Stimulated activated CD4-positive, alpha-beta T cell treated with anti-CD3 and anti-CD28 coated beads, Interleukin-4, amount 100 ng/mL, for 24 hours (primary cell): ENCODE measurements at places on chromosomes 6 and 20.

DNA sequence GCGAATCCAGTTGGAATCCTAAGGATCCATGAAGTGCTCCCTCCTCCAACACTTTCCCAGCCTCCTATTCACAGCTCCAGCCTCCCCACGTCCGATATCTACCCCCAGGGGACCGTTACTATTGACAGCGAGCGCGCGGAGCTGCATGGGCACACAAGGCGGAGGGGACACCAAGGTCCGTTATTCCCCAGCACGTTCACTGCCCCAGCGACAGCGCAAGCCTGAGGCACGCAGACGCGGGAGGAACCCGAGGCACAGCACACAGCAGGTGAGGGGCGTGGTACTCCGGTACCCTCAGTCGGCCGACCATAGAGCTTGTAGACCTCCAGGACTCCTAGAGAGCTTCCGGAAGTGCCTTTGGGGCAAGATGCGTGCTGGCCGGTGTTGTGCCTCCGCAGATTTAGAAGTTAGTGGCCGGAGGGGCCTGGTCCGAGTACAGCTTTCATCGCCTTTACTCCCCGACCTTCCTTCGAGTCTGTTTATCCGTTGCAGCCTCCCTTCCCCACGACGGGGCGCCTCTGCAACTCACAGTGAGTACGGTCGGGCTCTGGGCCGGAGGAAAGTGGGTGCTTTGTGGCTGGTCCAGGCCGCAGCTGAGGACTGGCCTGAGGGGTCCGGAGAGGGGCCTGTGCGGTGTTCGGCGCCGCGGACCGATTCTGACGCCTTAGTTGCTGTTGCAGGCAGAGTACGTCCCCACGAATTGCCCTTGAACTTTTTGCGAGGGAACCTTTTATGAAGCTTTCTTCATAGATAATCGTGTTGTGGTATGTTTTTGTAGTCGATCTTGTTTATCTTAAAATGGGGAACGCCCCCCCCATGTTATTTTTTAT is at the start of gene ZKSCAN8:
ZKSCAN8 (plus strand) TSS at position 384 of the 830 bp plus-strand sequence. CDS start 6,525 bp downstream, outside the sequence.
- DNase-seq, result peak; percentile 83

GRCh38 chr20:62549499-62550086 is 73.8 kb upstream of the GATA5 start:
- DNase-seq, result no peak

GRCh38 chr20:46148313-46149208 is 30.4 kb downstream of the CD40 start:
- no peak for DNase-seq

- DNase-seq, result no peak
Measured at GRCh38 chr6:72999995-73000394, 225.3 kb downstream of the KHDC1L start.

- no peak for DNase-seq
Measured at GRCh38 chr20:50226093-50226974, 35.7 kb downstream of the CEBPB start.

DNA sequence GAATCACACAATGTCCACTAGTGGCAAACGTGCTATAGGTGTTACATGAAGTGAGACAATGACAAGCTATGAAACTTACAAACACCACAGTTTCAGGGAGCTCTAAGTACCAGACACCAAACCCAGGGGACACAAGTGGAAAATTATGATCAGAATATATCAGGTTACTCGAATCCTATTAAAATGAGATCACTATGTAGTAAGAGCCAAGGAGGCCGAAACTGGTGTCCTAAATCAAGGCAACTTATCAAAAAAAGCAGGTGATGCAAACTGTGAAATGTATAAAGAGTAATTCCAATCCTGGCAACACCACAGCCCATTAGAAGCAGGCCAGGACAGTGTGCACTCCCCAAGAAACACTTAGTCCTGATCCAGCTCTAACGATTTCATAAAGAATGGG is 100.3 kb downstream of the ARHGAP18 start:
- DNase-seq, result no peak

DNA sequence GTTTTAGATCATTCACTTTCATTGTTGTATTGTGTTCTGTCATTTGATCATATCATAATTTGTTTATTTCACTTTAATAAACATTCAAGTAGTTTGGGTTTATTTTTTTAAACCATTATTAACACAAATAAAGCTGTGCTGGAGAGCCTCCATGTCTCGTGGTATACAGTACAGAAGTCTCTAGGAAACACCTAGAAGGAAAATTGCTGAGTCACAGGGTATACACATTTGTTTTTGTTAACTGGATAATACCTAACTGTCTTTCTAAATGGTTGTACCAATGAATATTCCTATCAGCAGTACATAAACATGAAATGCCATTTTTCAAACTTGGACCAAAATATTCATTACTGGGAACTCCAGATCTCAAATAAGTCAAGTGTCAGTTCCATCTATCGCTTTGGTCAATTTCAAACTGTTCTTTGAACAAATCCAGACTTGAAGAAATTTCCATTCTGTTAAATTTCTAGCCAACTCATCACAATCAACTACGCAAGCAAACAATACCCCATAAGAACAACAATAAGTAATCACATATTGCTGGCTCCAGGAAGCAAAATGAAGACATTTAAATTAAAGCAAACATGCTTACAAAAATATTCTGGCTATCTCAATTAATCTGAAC is 138.1 kb downstream of the ATXN1 start:
- DNase-seq, result no peak

GRCh38 chr6:146470091-146470770 is 73.4 kb upstream of the RAB32 start:
- no peak for DNase-seq

DNA sequence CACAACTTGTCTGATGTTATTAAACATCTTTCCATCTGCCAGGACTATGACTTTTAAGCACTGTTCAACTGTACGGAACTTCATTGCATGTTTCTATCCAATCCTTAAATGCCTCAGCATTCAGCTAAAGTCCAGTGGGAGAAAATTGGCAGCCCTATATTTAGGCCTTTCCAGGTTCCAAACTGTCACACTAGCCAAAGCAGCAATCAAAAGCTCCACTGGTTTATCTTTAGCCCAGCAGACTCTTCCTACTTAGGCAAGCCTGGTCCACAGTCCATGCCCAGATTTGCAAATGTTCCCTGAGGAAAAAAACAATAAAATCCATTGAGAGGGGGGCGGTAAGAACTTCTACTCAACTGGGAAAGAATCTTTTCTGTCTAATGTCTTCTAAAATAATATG is 349.1 kb upstream of the GJE1 start:
- DNase-seq, result no peak

GRCh38 chr20:41045671-41046070 is 17.0 kb downstream of the TOP1 start:
- no peak for DNase-seq

DNA sequence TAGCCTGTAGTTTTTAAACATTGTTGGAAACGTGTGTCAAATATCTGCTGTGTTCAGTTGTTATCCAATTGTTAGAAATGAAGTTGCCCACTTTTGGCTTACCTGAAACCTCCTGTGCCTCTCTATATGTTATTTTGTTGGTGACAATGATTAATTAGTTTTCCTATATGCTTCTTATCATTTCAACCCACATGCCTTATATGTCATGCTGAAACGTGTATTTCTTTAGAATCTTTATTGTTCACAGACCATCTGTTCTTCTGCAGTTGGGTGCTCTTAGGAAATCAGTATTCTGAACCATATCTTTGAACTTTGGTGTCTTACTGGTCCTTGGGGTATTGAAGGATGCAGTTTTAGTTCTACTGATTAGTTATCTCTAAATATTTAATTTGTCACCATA is 91.2 kb upstream of the SCGN start:
- no peak for DNase-seq

DNA sequence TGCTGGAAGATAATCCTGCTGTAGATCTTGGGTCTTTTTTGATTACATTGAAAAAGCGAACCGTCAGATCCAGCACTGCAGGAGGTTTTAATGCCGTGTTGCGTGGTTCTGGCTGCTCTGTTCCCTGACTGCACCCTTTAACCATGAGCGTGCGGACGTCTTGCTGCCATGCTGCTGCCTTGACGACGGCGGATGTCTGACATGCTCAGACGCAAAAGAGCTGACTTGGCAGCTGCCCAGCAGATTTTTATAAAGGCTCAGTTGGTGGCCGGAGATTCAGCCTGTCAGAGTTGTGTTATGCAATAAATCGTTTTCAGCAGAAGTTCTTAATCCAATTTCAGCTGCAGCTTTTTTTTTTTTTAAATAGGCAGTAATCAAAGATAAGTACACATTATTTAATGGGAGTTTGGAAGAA is 119.4 kb downstream of the JARID2 start:
- DNase-seq, result peak; percentile 35

GRCh38 chr20:59785986-59786795 is 147.2 kb downstream of the SYCP2 start:
- no peak for DNase-seq

- DNase-seq, result no peak
Measured at GRCh38 chr6:163944897-163945296, 530.4 kb downstream of the QKI start.

DNA sequence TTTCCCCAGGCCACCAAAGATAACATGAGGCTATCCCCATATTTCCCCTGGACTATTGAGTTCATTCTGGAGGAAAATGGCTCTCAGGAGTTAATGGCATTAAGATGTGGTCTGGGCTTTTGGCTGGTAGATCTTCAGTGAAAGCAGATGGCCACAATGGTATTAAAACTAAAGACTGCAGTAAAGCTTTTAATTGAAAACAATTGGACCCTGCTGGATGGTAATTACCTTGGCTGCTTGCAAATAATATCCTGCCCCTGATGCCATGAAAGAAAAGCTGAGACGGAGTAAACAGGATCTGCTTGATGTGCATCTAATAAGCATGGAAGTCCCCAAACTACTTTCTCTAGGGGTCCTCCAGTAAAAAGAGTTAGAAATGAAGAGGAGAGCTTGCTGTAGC is 255.8 kb downstream of the QKI start:
- DNase-seq, result no peak

DNA sequence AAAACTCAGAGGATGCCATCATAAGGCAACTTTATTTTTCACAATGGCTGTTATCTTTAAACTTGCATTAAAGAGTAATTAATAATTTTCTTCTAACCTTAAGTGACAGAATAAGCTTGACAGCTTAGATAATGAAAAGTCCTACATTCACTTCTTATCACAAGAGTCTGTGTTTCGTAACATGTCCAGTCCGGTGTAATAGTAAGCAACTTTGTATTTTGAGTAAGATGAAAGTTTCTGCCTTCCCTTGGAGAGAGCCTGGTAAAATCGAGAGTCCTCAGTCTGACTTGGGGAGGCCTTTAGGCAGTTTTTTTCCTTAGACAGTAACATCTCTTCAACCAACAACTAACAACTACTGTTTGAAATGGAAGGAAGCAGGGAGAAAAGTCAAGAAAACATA is 195.6 kb downstream of the GRM1 start:
- no peak for DNase-seq

- DNase-seq, result no peak
Measured at GRCh38 chr6:99143108-99143861, 195.5 kb upstream of the FBXL4 start.

- DNase-seq, result no peak
Measured at GRCh38 chr6:104940238-104940892, 16.5 kb upstream of the LIN28B start.

- DNase-seq, result no peak
Measured at GRCh38 chr6:2182251-2182650, 63.2 kb downstream of the GMDS start.

- no peak for DNase-seq
Measured at GRCh38 chr20:38344107-38344701, 2.1 kb upstream of the LBP start.

DNA sequence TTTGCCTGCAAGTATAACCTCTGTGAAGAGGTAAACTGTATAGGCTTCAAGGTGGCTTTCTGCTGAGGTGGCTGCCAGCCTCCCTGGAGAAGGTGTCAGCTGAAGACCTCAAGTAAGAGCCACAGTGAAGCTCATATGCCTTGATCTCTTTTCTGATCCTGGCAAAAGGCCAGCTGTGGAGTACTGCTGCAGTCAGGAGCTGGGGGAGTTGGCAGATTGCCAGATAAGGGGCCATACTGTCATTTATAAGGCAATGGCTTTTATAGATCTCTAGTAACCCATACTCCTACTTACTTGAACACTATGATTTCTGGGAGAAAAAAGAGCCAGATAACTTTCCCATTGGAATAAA is 8.8 kb upstream of the CEP85L start:
- DNase-seq, result peak; percentile 60

DNA sequence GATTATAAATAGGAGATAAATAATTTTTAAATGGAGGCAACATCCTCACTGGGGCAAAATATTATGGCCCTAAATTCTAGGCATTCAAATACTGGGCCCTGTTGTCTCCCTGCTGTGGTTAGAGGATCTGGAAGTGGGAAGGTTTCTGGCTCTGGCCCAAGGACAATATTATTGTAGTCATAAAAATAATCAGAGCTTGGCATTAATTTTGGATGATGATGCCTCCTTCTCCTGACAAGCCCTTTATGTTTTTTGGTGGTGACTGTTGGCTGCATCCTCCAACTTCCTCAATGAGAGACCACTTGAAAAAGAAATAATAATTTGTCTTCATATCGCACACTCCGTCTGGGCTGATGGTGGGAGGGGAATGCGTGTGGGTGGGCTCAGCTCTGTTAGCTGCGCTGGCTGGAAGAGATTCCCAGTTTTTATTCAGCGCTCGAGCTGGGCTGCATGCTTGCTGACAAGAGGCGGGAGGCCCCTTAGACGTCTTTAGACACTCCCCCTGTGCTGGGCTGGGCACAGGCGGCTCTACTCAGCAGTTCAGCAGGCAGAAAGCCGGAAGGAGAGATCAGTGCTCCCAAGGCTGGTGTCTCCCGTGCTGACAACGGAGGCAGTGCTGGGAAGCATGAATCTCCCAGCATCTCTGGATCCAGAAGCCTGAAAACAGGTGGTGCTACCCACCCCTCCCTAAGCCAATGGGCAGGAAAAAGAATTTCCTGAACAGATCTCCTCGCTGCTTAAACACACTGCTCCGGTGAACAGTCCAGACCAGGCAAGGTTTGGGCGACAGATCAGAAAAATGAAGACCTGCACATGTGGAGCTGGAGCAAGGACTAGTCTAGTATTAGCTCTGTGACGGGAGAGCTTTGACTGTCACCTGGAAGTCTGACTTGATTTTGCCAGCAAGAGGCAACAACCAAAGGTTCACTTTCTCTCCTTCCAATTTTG is 97.7 kb downstream of the SYCP2 start:
- no peak for DNase-seq

DNA sequence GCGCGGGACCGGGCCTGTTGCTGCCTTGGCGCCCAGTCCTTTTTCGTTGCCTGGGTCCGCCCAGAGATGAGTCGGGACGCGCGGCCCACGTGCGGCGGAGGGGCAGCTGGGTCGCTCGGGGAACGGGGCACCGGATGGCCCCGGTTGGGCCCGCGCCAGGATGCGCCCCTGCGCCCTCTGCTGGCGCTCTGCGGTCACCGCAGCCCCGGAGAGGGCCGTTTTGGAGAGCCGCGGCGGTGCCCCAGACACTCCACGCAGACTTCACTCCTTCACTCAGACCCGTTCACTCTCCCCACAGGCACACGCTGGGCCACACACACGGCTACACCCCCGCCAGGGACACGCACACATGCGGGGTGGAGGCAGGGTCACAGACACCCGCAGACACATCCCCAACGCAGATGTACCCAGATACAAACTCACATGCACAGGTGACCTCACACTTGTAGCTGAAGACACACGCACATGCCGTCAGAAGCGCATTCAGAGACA is 38.8 kb downstream of the SRC start:
- DNase-seq, result peak; percentile 76

GRCh38 chr6:158633127-158633526 is 11.4 kb downstream of the DYNLT1 start:
- DNase-seq, result no peak
